ENCODE measurements at places on chromosomes 5 and 9.

DNA sequence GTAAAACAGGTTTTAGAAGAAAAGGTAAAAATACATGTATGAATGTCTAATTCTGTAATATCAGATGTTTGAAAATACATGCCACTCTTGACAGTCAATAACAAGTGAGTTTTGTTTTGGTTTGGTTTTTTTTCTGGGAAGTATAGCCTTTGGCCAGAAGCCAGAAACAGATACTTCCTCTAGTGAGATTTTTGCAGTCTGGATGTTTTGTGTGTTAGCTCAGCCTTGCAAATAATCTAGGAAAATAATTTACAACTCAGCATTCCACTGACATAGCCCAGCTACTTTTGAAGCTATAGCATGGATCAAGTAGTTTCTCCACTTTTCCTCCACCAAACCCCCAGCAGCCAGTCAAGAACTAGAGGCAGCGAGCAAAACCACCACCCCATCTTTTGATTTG is 56.7 kb downstream of the SLC1A1 start:
- DNase-seq: no peak

DNA sequence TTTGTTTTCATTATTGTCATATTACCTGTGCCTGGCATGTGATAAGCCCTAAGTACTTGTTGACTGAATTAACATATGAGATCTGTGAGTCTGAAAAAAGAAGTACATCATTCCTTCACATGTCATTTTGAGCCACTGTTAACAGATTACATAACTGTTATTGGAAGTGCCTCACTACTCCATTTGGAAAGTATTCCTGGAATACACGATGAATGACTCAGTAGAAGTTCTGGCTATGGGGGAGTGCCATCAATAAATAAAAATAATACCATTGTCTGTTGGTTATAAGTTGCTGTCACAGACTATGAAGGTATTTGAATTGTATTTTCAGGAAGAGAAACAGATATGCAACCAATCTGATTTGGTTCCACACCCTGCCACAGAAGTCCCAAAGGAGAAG is 12.9 kb downstream of the NIPSNAP3B start:
- no peak for DNase-seq

DNA sequence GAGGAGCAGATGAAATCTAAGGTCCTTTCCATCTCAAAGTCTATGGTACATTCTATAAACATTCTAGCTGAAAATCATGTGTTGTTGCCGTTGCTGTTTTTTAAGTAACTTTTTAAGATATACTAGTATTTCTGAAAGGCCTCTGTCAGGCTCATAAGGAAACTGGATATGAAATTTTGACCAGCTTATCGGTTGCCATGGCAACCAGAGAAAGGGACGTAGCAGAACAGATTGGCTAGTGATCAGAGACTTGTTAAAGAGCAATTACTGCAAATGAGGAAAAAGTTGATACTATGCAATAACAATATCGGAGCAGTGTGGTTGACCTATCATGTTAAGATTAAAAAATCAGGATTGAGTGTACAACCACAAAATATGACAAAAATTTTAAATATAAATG is 57.0 kb upstream of the RNF180 start:
- DNase-seq: no peak

- no peak for DNase-seq
Observed at GRCh38 chr9:73741316-73741715, 589.7 kb downstream of the ANXA1 start.

DNA sequence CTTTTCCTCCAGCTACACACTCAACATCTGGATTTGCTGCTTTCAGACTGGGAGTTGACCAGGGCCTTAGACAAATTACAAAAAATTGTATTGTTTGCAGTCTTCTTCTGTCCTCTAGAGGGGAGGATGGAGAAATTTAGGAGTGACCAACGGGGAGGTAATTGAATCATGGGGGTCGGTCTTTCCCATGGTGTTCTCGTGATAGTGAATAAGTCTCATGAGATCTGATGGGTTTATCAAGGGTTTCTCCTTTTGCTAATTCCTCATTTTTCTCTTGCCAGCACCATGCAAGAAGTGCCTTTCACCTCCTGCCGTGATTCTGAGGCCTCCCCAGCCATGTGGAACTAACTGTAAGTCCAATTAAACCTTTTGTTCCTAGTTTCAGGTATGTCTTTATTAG is 4.2 kb downstream of the IFNA8 start:
- no peak for DNase-seq

DNA sequence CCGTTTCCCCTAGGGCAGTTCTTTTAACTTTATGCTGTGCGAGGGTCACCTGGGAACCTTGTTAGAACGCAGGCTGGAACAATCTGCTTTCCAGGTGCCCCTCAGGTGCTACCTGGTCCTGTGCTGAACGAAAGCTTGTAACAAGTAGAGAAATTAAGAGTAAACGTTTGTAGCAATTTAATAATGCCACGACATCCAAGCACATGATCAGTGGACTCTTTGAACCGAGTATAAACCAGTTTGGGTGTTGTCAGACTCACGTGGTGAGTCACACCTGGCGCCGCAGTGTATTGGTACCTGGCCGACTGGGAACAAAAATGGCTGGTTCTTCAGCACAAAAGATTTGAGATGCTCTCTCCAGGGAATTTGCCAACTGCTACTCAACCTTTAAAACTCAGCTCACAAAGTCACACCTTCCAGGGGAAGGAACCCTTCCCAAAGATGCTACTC is 926 bp upstream of the MYO10 start:
- no peak for DNase-seq

GRCh38 chr5:52710972-52711596 is 76.6 kb upstream of the ITGA1 start:
- no peak for DNase-seq

DNA sequence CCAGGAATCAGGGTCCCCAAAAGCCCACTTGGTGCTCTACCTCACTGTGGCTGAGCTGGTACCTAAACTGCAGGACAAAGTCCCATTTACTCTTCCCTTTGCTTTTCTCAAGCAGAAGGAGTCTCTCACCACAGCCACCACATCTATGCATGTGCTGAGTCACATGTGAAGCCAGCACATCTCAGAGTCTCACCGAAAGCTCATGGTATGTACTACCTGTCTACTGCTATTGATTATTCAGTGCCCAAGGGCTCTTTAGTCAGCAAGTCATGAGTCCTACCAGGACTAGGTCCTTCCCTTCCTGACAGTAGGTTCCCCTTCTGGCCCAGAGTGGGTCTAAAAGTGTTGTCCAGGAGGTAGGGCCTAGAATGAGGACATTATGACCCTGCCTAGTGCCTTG is 130.7 kb upstream of the NTRK2 start:
- DNase-seq: no peak

- DNase-seq: no peak
Observed at GRCh38 chr9:88590558-88591146, 55.7 kb downstream of the NXNL2 start.

DNA sequence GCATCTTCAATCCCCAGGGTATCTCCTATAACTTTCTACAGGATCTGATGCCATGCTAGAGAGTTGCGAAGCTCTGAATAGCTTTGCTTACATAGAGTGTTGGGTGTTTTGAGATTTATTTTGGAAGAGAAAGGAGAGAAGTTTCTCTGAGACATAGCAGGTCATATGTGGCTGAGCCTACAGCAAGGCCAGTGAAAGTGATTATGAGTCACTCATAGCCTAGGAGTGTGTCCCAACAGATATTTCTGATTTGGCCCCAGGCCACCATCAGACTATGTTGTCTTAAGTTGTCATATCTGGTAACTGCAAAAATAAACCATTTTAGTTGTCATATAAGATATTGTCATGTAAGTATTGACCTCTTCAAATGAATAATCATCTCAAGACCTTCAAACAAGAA is 132.0 kb upstream of the RAI14 start:
- no peak for DNase-seq

- DNase-seq: no peak
Observed at GRCh38 chr9:91395553-91396471, 27.8 kb downstream of the NFIL3 start.

DNA sequence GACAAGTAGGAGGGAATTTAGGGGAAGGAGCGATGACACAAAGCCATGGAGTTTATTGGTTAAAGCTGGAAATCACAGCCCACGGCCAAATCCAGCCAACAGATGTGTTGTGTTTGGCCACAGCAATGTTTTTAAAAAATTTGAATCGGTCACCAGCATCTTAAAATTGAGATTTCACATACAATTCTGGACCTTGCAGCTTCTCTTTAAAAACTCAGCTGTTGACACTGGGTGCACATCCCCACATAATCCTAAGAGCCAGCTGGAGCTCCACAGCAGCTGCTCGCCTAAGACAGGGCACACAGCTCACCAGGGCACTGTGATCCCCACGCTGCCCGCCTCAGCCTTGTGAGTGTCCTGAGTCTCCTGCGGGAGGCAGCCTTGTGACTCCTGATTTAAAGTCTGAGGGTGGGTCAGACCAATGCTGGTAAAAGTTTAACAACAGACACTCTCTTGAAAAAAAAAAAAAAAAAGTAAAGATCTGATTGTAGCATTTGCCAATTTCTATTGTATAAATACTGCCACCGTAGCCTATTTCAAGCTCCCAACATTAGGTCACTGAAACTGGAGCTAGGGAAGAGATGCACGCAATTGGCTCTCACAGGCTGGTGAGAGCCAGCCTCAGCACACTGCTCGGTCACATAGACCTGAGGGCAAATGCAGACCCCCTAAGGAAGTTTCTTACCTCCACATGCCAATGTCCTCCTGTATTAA is 124.8 kb downstream of the HSD17B3 start:
- DNase-seq: no peak

DNA sequence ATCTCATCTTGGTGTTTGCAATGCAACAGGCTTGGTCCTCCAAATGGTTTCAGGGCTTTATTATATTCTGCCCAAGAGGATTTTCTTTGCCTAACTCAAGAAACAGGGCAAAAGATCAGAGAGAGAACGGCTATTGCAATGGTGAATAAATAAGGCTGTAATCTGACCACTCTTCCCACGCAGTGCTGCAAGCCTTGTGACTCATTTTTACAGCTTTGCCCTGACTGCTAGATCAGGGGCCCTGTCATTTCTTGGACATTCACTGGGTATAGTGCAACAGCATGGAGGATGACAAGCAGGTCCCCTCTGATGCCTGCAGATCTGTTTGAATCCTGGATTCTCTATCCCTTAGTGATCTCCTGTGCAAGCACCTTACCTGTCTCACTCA is 459.1 kb downstream of the EBF1 start:
- DNase-seq: no peak

DNA sequence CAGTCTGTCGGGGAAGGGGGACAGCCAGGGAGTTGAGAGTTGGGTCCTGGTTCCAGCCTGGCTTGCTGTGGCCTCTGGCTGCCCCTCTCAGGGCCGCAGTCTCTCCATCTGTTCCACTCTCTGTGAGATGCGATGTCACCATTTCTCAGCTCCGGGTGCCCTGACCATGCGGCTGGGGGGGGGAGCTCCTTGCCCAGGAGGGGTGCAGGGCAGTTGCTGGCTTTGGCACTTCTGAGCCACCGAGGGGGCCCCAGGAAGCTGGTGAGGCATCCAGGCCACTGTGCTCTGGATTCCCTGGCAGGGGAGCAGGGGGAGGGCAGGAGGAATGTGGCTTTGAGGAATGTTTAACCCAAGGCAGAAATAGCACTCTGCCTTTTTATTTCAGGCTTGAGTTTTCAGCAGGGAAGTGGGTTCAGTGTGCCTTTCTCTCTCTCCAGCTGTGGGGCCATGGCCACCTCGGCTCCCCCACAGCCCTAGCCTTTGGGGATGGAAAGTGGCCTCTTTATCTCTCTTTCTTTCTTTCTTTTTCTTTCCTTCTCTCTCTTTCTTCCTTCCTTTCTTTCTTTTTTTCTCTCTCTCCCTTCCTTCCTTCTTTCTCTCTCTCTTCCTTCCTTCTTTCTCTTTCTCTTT is 11.0 kb downstream of the NCS1 start:
- no peak for DNase-seq

DNA sequence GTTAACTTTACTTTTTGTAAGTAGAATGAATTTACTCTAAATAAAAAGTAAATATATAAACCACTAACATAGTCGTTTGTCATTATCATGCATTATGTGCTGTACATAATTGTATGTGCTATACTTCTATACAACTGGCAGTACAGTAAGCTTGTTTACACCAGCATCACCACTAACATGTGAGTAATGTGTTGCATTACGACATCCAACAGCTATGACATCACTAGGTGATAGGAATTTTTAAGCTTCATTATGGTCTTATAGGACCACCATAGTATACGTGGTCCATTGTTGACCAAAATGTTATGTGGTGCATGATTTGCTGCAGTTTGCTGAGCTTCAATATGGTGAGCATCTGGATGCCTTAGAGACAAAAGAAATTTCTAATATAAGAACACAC is 819.1 kb upstream of the GRAMD2B start:
- DNase-seq: no peak

DNA sequence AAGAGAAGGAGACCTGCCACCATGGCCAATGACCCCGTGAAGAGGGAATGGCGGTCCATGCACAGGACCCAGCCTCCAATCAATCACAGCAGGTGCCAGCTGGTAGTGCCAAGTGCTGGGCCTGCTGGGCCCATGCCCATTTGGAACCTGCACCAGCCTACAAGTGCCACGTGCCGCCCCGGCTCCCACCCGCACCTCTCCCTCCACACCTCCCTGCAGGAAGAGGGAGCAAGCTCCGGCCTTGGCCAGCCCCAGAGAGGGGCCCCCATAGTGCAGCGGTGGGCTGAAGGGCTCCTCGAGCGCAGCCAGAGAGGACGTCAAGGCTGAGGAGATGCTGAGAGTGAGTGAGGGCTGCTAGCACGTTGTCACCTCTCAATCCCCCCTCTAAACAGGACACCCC is 37.8 kb upstream of the NPR3 start:
- no peak for DNase-seq

GRCh38 chr5:352639-353611 is 31.4 kb downstream of the AHRR start:
- no peak for DNase-seq

DNA sequence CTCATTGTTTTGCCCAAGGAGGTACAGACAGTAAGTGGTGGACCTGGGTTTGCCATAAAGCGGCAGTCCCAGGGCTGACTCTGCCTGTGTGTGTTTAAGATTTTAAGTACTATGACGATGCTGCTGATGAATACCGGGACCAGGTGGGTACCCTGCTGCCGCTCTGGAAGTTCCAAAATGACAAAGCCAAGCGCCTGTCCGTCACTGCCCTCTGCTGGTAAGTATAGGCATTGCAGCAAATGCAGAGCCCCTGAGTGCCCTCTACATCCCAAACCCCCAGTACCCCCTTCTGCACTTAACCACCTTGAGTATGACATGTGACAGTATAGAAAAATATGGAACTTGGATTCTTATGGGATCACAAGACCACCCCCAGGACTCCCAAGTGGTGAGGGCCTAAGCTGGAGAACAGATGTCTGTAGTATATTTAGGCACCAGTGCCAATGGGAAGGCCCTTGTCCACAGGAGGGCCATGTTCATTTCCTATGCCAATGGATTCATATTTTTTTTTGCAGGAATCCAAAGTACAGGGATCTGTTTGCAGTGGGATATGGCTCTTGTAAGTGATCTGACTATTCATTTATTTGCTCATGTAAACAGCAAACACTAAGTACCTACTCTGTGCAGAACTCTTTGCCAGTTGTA is 22.0 kb downstream of the ENHO start:
- peak; percentile 73 for DNase-seq

- no peak for DNase-seq
Observed at GRCh38 chr5:179462040-179462439, 88.3 kb upstream of the RUFY1 start.

- no peak for DNase-seq
Observed at GRCh38 chr5:68679041-68679440, 414.8 kb upstream of the SLC30A5 start.

- DNase-seq: no peak
Observed at GRCh38 chr5:95148453-95148852, 136.4 kb downstream of the MCTP1 start.

- DNase-seq: no peak
Observed at GRCh38 chr5:158389786-158390185, 530.8 kb upstream of the CLINT1 start.
